NCI-H460 (cell line): ENCODE measurements at places on chromosomes 3 and 15. TPM values are rescaled to one million over a fixed set of nuclear protein-coding genes. Genes with fewer than 3 reads are reported as not detected.

- DNase-seq, result peak; percentile 33
Measured at GRCh38 chr3:34683851-34684250, 885.4 kb downstream of the PDCD6IP start.

GRCh38 chr3:118116991-118117390, 917.7 kb downstream of the IGSF11 start:
- no peak for DNase-seq

- no peak for DNase-seq
Measured at GRCh38 chr3:37673401-37673800, 188.3 kb upstream of the CTDSPL start.

- DNase-seq, result no peak
Measured at GRCh38 chr3:68163062-68163461, 508.6 kb upstream of the SUCLG2 start.

- no peak for DNase-seq
Measured at GRCh38 chr3:140505876-140506275, 172.0 kb upstream of the TRIM42 start.

DNA sequence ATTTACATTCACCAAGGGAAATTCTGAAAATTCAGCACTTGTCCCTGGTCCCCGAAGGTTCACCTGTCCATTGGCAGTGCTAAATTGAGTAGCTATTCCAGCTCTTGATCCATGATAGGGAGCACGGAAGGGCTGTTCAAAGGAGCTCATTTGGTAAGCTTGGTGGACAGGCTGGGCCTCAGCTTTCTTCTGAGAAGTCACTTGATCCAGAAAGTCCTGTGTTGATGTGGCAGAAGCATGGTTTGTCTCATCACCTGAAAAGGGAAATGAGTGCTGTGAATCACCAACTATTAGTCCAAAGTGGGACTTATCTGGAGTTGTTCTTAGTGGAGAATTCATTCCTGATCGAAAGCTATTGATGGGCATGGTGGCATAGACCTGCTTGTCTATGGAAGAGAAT, 19.9 kb upstream of the SLC12A8 start:
- no peak for DNase-seq

DNA sequence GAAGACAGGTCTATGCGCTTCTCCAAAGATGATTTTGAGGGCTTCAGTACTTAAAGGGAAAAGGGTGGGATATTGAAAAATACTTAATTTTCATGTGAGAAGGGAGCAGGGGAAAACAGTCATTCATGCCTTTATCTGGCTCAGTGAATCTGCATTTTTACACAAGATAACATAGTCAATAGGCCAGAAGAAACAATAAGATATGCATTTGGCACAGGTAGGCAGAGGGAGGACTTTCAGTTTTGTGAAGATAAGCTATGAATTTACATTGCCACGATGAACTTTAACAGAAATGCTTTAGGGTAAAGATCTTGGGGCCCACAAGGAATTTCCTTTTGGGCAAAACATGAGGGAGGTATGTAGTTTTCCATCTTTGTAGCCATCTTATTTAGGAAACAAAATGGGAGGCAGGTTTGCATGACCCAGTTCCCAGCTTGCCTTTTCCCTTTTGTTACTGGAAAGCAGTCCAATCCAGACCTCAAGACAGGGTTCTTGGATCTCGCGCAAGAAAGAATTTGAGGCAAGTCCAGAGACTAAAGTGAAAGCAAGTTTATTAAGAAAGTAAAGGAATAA, 504.2 kb downstream of the IGSF11 start:
- no peak for DNase-seq

DNA sequence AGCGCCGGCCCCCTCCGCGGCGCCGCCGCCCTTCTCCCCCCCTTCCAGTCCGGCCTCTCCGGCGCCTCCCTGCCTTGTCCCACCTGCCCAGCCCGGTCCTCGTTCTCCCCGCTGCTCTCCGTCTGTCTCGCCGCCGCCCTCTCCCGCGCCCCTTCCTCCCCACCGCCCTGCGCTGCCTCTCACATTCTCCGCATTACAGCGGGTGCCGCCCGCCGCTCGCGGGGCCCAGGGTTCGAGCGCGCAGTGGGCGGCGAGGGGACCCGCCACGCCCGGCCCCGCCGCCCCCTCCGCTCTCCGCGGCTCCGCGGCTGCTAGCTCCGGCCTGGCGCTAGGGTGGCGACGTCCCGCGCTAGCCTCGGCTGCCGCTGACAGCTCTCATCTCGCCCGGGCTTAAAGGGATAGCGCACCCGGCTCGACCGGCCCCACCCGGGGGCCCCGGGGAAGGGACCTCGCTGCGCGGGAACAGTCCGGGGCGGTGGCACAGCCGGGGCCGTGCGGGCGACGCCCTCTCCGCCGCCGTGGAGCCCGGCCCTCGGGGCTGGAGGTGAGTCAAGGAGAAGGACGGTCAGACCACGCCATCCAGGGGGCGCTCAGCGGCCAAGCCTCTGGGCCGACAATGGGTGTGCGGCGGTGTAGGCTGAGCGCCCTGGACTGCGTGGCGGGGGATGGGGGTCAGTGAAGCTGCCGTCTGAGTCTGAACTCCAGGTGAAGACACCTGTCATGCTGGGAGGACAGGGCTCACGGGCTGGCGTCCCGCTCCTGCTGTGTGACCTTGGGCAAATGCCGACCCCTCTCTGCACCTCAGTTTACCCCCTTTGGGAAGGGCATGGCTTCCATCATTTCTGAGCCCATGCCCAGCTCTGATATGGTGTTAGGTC, 187.4 kb upstream of the LINGO1 start:
- peak; percentile 37 for DNase-seq

DNA sequence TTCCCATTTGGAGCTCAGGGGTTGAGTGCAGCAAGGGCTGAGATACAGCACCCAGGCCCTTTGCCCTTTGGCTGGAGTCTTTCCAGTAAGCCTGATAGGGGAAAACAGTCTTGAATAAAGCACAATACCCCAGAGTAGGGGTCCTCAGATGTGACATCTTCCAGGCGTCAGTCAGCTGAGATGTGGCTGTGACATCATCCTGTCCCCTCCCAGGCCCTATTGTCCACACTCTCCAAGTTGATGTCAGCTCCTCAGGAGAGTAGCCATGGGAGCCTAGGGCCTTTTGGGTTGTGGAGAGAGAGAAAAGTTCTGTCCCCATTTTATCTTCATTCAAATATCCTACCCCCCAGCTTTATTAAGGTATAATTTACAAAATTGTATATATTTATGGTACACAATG, 92.5 kb downstream of the CACNA2D3 start:
- DNase-seq, result no peak

GRCh38 chr3:52777959-52778805, 783 bp downstream of the ITIH1 start:
- DNase-seq, result no peak

GRCh38 chr3:129502641-129503408, 25.6 kb upstream of the RHO start:
- DNase-seq, result no peak

- DNase-seq, result no peak
Measured at GRCh38 chr15:100310513-100311153, 31.1 kb downstream of the ADAMTS17 start.

- no peak for DNase-seq
Measured at GRCh38 chr3:53154881-53155285, 6.1 kb upstream of the PRKCD start.

- DNase-seq, result no peak
Measured at GRCh38 chr15:92846741-92847140, 53.4 kb upstream of the CHD2 start.

- no peak for DNase-seq
Measured at GRCh38 chr3:194375473-194376240, 6.1 kb upstream of the LRRC15 start.

DNA sequence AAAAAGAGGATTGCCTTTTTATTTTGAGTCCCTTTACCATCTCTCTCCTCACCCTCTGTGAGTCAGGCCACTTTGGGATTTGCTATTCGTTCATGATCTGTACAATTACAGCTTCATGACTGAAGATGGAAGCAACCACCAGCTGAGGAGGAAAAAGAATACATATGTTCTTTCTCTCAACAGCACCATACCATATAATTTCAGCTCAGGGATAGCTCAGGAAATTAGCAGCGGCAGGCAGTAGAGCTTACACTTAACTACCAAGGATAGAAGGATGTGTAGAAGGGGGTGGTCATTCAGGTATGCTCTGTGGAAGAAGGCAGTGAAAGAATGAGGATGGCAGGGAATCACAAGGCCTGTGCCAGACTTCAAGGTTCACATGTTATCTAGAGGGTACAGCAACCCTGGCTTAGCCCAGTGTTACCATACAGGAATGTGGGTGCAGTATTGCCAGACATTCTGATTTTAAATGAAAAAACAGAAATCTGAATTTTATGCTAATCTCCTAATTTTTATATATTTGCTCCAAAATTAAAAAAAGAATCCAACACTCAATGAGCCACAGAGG, 17.9 kb downstream of the PLS1 start:
- no peak for DNase-seq

DNA sequence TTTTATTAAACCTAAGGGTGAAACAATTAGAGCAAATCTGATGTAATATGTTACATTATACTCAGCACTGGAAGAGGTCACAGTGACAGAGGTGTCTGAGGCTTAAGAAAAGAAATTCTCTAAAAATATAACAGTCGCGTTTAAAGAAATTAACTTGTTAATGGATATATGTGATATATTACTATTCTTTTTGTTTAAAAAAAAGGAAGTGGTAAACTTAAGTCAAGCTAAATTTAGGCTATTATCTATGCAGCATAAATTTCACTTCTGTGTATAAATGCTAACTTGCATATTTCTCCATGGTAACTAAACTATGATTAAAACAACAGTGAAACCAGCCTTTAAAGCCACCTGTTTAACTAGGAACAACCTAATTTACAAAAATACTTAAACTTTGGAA, 191.3 kb downstream of the FOXP1 start:
- no peak for DNase-seq

DNA sequence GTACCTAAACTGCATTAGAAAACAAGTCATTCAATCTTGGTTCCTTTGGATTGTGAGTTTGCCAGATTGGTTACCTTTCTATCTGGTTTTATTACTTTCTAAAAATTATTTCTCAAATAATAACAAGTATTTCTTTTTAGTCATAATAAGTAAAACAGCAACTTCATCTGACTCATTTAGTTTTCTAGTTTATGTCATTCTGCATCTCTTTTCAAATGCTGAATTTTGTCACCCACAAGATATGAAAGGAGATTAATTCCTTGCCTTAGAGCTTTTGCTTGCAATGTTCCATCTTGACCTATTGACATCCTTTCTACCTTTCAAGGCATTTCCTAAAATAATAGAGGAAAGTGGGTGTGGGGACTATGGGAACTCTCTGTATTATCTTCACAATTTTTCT, 253.6 kb upstream of the PEX5L start:
- DNase-seq, result no peak

DNA sequence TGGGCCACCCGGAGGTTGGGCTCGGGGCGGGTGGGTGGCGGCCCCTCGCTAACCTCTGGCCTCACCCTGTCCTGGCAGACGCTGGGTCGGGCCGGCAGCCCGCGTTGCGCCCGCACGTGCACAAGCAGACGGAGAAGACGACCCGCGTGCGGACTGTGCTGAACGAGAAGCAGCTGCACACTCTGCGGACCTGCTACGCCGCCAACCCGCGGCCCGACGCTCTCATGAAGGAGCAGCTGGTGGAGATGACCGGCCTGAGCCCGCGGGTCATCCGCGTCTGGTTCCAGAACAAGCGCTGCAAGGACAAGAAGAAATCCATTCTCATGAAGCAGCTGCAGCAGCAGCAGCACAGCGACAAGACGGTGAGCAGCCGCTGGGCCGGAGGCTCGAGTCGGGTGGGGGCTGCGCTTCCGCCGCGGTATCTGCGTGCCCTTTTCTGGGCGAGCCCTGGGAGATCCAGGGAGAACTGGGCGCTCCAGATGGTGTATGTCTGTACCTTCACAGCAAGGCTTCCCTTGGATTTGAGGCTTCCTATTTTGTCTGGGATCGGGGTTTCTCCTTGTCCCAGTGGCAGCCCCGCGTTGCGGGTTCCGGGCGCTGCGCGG, 3.7 kb downstream of the ISL2 start:
- no peak for DNase-seq

- DNase-seq, result no peak
Measured at GRCh38 chr3:3086239-3086638, 23.9 kb downstream of the IL5RA start.

GRCh38 chr3:124631727-124632126, 98.5 kb upstream of the UMPS start:
- no peak for DNase-seq

DNA sequence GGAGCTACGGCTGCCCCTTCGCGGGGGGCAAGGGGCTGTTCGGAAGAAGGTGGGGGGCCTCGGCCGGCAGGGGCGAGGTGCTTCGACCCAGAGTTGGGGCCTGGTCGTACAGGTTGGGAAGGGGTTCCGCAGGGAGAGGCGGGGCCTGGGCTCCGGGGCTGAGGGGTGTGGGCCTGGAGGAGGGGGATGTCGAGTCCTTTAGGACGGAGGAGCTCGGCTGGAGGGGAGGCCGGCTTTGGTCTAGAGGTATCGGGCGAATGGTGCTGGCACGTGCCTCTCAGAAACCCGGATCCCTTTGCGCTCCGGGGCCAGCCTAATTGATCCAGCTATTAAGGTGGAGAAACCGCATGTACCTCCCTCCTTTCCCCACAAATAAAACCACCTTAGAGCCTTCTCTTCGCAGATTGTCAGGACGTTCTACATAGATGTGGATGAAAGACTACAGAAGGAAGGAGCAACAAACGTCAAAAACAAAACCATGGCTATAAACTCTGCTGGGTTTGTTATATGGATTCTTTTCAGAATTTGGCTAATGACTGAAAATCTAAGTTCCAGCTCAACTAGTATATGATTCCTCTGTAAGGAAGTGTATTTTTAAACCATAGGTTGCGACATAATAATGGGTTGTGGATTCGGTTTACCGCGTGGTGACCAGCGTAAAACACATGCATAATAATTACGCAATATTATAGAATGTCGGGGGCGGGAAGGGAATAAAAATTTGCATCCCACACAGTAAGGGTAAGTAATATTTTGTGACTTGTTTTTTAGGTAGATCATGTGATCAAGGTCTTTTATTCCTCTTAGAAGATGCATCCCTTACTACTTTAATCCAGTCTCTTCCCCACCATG, 644 bp upstream of the NGLY1 start:
- DNase-seq, result no peak

The ONECUT1 gene
- 0.61 and 1.1 TPM in 2 replicates for total RNA-seq

The ECE2 gene
- not detected in 2 replicates for total RNA-seq

The CACNA1D gene
- not detected in 2 replicates for total RNA-seq

The CCR9 gene
- not detected in 2 replicates for total RNA-seq

The UPK1B gene
- not detected in 2 replicates for total RNA-seq

The NAALADL2 gene
- 0.69 and 1.0 TPM in 2 replicates for total RNA-seq

The KIF15 gene
- total RNA-seq, result 14.3 and 17.4 TPM in 2 replicates

The SLC27A2 gene
- total RNA-seq, result 18.7 and 20.0 TPM in 2 replicates

The FBXL22 gene
- not detected in 2 replicates for total RNA-seq
